Mesendoderm (in vitro differentiated cells): ENCODE measurements at places on chromosomes 12 and 14.
A peak's percentile ranks its signal among the peaks of the same experiment; 100 is the strongest.

- no peak for DNase-seq
Measured at GRCh38 chr14:93309427-93309966, 23.3 kb downstream of the BTBD7 start.

GRCh38 chr12:1859643-1860042 is 39.3 kb downstream of the LRTM2 start:
- no peak for DNase-seq

DNA sequence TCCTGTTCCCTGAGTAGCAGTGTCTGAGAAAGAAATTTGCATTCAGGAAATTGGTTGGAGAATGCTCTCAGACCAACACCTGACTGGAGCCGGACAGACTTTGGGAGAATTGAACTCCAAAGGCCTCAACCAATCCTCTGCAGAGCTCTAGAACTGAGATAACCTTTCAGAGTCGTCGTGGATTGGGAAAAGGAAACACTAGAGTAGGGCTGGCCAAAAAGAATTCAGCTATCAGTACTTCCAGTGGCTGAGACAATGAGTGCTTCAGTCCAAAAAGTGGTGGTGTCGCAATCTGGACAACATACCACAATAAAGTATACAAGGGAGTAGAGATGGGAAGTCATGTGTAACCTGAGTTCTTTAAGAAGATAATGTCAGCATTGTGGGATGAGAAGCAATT is 377.1 kb downstream of the SLC16A7 start:
- DNase-seq: peak; percentile 13

DNA sequence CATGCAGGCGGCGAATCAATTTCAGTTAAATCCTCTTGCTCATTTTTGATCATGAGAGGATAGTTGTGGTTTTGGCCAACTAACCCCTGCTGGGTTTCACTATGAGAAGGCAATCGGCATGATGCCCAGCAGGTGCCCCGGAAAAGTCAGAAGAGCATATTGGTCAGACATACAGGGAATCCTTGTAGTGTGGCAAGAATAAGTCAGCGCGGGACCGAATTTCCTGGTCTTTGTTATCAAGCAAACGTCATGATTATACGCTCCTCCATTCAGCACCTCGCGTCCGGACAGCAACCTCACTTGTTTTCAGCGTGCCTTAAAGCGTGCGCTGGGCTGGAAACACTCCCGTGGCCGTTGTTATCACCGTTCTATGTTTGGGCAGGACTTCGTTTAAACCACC is 1.8 kb downstream of the TBC1D30 start:
- DNase-seq: peak; percentile 82

DNA sequence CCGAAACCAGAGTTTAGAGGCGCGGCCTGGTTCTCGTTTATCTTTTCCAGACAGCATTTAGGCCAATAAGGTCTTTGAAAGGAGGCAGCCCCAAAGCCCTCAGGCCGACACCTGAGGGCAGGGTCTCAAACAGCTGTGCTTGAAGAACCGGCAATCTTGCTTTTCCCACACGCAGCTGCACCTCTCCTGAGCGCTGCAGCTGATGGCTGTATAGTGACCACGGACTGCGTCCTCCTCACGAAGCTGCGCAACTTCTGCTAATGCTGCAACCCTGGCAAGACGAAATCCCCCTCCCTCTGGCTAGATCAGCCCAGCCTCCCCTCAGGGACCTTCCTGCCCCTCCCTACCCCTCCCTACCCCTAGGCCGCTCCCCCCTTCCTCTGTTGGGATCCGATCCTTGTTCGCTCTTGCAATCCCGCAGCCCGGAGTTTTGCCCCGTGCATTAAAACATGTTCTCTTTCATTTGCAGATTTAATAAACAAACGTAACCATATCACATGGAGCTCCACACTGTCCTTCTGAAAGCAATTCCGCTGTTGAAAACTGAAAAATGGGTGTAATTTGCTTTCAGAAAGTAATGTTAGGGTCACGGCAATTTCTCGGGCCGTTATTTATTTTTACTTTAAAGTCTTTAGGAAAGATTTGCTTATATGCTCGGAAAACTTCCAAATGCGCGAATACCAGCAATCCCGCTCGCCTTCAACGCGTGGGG is 4.8 kb upstream of the PAX9 start:
- peak; percentile 32 for DNase-seq

DNA sequence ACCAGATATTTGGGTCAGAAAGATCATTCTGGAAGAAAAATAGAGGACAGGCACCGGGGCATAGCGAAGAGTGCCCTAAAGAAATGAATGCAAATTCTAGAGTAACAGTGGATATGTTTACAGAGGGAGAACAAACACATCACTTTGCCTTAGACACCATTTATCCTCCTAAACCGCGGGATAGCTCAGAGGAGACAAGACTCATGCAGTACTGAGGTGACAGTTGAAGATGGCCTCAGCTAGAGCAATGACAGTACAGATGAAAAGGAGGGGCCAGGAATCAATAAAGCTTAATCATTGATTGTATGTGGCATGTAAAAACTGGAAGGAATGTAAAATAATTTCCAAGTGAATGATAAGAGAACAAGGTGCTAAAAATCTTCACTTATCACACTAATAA is 10.5 kb upstream of the PPP1R12A start:
- no peak for DNase-seq

DNA sequence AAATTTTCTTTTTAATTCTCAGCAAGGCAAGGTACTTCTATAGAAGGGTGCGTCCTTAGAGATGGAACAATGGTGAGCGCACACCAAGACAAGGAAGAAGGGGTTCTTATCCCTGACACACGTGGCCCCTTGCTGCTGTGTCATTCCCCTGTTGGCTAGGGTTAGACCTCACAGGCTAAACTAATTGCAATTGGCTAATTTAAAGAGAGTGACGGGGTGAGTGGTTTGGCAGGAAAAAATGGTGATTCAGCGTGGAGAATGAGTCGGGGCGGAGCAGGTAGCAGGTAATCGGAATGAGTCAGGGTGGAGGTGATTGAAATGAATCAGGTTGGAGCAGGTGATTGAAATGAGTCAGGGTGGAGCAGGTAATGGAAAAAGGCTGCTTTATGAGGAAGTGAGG is 36.3 kb upstream of the HECTD1 start:
- DNase-seq: peak; percentile 59

DNA sequence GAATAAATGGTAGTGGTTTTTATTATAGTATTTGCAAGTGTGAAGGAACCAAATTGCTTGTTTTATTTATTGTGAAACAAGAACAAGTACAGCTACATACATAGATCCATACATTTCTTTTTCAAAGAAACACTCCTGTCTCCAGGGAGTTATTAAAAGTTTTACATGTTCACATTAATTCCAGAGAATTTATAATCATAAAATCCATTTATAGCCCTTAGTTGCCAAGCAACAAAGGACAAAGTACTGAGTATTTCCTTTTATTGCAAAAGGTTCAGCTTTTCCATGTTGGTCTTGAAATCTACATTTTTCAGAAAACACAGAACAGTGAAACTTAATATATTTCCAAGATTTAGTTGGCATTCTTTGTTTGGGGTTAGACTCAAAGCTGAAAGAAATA is 9.5 kb downstream of the MYRFL start:
- DNase-seq: no peak

DNA sequence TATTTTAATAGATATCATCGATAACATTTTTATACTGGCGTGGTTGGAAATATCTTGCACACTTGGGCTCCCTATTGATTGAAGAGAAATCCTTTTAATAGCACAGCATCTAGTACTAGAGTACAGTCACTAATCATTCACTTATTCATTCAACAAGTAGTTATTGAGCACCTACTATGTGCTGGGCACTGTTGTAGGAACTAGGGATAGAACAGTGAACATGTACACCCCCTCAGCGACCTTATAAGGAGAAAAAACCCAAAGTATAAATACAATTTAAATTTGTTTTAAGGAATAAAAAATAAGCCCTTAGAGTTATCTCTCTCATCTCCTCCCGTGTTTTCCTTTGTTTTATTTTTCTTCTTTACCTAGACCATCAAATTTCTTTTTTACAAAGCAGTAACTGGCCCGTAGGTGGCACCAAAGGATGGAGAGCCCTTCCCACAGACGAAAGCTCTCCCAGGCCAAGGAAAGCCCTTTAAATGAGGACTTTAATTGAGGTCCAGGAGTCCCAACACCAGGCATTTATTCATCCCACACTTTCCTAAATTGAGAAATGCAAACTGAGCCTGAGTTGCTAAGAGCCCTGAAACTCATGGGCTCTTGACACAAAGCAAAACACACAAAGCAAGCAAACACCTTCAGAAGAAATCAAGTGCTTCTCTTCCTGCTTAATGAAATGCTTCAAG is 29.0 kb downstream of the PEBP1 start:
- peak; percentile 55 for DNase-seq

DNA sequence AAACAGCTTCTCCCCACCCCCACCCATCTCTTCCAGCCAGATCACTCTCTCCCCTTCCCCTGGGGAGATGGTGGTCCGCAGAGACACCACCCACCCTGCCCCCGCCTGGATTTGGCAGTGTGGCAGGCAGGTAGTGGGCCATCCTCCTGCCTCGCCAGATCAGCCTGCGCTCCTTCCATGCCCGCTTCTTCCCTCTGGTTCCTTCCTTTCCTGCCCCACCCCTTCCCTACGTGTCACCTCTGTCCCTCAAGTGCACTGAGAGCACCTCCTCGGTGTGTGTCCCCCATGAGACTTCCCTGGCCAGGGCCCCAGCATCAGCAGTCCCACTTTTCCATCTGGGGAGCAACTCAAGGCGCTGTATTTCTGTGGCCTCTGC is 632 bp downstream of the NYNRIN start:
- no peak for DNase-seq

GRCh38 chr12:76083246-76083903 is 1.1 kb downstream of the NAP1L1 start:
- no peak for DNase-seq

GRCh38 chr12:51406290-51406689 is 15.1 kb upstream of the GALNT6 start:
- no peak for DNase-seq

DNA sequence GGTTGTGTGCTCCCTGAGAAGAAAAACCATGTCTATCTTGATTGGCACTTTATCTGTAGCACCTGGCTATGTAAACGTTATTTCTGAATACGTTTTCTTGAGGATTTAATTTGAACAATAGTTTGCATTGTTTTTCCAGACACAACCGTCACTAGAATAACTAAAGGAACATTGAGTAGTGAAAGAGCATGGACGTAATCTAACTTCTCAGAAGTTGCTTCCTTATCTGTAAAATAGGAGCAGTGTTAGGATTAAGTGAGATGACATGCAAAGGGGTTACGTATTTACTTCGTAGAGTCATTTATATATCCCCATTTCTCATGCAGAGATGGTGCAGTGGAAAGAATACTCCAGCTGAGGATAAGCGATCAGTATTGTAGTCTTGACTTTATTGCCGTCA is 8.1 kb downstream of the AEBP2 start:
- no peak for DNase-seq

- DNase-seq: peak; percentile 73
Measured at GRCh38 chr12:93025145-93026103, 96.3 kb upstream of the EEA1 start.

DNA sequence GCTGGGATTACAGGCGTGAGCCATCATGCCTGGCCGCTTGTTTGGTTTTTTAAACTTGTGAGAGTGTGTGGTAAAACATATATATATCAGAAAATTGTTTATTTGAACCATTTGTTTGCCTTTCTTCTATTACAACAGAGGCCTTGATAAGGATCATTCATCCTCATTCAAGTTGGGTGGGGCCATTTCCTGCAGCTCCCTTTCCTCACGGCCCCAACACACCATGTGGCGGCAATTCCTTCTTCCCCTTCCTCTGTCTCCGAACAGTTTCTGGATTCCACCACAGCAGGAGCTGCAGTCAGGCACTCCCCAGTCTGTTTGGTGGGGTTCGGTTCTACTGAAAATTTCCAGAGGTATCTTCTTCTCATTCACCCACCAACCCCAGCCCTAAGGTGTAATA is 42.0 kb upstream of the RASSF3 start:
- DNase-seq: peak; percentile 49

GRCh38 chr12:130818272-130818634 is 20.8 kb downstream of the STX2 start:
- DNase-seq: no peak

DNA sequence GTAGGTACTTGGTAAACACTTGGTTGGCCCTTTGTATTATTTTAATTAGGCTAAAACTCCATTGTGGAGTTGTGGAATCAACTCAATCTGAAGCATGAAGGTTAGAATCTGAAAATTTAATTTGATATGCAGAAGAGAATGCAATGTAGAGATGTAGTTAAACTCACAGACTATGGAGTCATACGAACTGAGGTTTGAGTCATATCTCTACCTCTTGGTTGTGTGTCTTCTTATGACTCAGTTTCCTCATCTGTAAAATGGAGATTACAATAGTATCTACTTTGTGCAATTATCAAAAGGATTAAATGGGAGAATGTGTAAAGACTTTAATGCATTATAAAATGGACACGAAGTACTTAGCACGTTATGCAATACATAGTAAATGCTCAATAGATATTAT is 146.0 kb upstream of the IFNG-AS1 start:
- no peak for DNase-seq

GRCh38 chr12:11980115-11980514 is 90.6 kb upstream of the BCL2L14 start:
- DNase-seq: no peak

DNA sequence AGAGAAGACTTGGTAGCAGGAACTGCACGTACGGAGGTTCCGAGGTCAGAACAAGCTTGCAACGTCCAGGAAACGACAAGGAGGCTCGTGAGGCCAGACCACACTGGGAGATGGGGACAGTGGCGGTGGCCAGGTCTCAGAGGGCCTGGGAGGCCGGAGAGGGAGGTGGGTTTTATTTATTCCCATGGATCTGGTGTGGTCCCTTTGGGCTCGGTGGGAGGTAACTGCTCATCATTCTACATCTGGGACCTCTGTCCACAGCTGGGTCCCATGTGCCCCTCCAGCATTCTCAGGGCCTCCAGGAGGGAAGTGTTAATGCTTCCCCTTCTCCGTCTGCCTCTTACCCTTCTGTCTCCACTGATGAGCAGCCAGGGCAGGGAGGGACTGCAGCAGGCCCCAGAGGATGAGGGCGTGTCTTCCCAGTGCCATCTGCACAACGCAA is 35.7 kb upstream of the NCOR2 start:
- DNase-seq: no peak

DNA sequence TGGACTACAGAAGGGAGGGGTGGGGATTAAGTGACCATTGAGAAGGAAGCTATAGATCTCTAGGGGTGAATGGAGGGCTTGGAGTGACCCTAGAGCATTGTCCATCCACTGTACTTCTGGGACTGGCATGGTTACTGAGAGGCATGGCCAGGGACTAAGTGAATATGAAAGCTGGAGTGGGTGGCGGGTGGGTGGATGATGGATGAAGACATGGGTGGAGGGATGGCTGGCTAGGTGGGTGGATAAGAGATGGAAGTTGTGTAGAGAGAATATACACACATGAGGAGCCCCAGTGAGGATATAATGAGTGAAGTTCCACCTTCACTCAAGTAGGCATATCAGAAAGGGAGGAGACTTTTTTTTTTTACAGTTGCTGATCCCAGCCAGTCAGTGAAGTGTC is 65.5 kb upstream of the NRXN3 start:
- no peak for DNase-seq

DNA sequence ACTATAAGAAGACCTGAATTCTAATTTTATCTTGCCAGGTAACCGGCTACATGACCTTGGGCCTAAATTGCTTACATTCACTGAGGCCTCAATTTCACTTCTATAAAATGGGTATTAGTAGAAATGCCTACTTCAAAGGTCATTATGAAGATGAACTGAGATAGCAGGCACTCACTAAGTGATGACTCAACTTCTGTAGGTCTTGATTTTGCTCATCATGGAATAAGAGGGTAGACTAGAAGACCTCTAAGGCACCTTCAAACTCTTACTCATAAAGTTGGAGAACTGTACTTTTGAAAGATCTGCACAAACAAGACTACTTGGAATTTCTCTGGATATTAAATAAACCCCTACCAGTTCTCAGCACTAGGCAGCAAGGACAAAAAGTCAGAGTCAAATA is 39.3 kb upstream of the FRMD6 start:
- no peak for DNase-seq

- peak; percentile 89 for DNase-seq
Measured at GRCh38 chr14:79091381-79091963, 921.3 kb downstream of the NRXN3 start.
